Stimulated activated CD4-positive, alpha-beta T cell treated with anti-CD3 and anti-CD28 coated beads, Interleukin-2, amount 100 ng/mL, for 24 hours (primary cell): ENCODE measurements at places on chromosomes 5 and 9.

DNA sequence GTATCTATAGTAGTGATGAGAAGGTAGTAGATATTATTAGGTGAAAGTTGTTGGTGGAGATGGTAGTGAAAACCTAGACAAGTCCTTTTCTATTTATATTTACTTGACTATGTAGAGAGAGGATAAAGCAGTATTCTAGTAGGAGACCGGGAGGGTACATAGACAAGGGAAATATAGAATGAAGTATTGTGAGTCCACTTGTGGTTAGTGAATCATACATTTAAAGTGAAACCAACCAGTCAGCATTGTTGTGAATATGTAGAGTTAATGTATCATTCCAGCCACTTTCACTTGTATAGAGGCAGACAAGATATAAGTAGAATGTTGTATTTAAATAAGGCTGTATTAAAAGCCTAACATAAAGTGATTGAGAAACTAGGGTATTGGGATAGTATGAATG, 1711.3 kb upstream of the ACO1 start:
- no peak for DNase-seq

GRCh38 chr9:21615446-21615845, 133.3 kb upstream of the IFNE start:
- DNase-seq = no peak

- DNase-seq = no peak
Observed at GRCh38 chr9:134476942-134477335, 150.7 kb downstream of the RXRA start.

- no peak for DNase-seq
Observed at GRCh38 chr9:136541179-136541578, 4.7 kb downstream of the NOTCH1 start.

DNA sequence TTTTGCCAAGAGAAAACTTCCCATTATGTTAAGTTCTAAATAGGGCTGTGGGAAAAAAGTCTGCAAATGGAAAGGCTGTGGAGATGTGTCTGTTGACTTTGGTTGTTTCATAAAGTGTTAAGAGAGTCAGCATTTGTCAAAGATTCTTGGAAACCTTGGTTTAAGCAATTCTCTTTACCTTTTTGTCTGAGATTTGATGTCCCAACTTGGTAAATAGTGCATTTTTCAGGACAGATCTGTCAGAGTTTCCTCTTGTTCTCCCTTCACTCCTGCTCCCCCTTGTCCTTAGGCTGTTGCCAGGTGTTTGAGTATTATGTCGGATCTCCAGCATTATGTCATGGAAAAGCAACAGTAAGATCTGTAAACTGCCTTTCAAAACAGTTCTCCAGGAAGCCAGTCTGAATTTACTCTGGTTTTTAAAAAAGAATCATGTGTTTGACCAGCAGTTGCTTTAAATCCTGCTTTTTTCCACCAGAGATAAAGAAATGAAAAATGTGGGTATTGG, 79.1 kb upstream of the ADAMTSL1 start:
- no peak for DNase-seq

DNA sequence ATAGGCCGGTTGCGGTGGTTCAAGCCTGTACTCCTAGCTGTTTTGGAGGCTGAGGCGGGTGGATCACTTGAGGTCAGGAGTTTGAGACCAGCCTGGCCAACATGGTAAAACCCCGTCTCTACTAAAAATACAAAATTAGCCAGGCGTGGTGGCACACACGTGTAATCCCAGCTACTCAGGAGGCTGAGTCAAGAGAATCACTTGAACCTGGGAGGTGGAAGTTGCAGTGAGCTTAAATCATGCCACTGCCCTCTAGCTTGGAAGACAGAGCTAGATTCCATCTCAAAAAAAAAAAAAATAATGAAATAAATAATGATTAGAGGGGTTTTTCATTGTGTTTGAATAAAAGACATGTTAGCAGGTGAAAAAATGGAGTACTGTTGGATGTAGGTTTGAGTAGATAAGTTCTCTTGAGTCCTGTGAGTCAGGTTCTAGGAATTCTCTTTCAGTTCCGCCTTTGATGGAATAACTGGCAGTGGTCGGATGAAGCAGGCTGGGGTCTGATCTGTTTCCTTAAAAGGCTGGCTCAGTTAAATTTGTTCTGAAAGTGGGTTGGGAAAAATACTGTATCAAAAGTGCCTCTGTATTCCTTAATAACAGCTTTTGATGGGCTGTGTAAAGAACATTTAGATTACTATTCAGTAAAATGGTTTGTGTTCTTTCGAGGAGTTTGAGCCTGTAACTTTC, 73.2 kb downstream of the AOPEP start:
- no peak for DNase-seq

DNA sequence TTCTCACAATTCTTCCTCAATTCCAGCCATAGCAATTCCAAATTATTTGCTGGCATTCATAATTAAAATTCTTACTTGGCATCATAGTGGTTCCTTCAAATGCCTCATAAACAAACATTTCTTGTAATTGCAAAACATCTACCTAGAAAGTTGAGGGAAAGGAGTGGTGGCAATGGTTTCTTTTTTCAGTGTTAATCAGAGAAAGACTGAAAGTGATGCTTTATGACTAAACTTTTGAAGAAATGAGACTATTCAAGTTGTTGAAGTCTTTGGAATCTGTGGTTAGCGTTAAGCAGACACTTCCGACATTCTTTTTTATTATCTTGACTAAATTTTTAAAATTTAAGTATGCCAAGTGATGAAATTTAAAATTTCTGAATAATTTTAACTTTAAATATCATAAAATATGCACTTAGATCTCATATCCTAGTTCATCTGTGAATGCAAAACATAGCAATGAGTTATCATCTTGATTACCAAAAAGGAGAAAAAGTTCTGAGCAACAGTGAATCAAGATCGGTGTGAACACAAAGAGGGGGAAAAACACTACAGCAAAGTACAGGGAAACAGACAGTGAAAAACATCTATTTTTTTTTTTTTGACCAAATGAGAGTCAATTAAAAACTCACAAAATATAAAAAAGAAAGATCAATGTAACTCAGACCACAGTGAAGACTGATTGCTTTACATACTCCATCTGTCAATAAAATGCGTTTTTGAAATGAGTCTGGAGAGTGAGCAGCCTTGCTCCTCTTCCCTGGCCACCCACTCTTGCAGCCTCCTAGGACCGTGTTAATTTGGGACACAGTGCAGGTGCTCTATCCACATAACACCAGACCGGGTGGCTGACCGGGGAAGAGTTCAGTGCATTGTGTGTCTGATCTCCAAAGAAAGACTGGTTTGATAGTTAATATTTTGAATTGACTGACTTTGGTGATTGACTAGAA, 20.6 kb upstream of the IL7R start:
- DNase-seq = no peak

- no peak for DNase-seq
Observed at GRCh38 chr5:151251621-151252020, 1.4 kb upstream of the GM2A start.

GRCh38 chr9:137023157-137023556, 4.9 kb downstream of the ABCA2 start:
- DNase-seq = no peak

GRCh38 chr5:108822211-108822947, 74.7 kb downstream of the FER start:
- DNase-seq = no peak

GRCh38 chr5:57316798-57317327, 143.0 kb downstream of the GPBP1 start:
- no peak for DNase-seq

DNA sequence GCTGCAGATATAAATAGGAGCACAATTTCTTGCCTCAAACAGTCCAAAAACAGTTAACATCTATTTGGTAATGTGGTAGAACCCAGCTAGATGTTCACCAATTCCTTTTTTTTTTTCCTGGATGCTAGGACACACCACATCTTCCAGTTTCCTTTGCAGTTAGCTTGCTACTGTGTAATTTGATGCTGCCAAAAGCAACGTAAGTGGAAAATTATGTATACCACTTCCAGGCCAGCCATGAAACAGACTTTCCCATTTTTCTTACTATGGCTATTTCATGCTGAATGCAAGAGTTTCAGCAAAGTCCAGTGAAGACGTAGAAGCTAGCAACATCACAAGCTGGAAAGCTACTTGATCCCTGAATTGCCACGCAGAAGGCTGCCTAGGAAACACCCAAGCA, 667.2 kb downstream of the TLE1 start:
- no peak for DNase-seq

- DNase-seq = no peak
Observed at GRCh38 chr5:142600611-142601358, 85.1 kb downstream of the FGF1 start.

GRCh38 chr5:154470947-154471870, 6.8 kb downstream of the HAND1 start:
- no peak for DNase-seq

DNA sequence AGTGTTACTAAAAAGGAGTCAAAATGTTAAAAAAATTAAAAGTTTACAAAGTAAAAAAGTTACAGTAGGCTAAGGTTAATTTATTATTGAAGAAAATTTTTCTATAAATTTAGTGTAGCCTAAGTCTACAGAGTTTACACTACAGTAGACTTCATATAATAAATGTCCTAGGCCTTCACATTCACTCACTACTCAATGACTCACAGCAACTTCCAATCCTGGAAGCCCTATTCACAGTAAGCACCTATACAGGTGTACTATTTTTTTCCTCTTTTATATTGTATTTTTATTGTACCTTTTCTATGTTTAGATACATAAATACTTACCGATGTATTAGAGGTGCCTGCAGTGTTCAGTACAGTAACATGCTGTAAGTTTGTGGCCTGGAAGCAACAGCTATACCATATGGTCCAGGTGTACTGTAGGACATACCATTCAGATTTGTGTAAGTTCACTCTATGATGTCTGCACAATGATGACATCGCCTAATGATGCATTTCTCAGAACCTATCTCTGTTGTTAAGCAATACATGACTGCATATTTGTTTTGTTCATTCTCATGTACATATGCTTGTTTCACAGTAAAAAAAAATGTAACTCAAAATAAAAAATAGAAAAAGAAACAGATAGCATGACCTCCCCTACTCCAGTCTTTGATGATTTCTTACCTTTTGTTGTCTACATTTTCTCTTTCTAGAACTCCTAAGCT, 64.7 kb downstream of the NR3C1 start:
- no peak for DNase-seq

DNA sequence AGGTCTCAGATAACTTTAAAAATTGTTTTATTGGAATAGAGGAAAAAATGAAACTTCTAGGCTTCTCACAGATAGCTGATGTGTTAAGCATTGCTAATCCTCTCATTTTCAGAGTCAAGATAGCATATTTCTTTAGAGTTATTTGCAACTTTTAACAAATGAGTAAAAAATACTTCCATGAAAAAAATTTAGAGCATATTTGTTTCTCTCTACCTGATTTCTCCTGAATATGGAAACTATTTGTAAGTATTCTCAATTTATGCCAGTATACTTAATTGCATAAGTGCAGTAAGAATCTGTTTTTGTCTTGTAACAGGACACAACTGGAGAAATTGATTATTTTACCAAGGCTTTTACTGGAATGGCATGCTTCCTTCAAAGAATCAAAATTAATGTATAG, 3.6 kb upstream of the TRIM32 start:
- no peak for DNase-seq

GRCh38 chr9:88053856-88054501, 79.6 kb upstream of the CDK20 start:
- no peak for DNase-seq

DNA sequence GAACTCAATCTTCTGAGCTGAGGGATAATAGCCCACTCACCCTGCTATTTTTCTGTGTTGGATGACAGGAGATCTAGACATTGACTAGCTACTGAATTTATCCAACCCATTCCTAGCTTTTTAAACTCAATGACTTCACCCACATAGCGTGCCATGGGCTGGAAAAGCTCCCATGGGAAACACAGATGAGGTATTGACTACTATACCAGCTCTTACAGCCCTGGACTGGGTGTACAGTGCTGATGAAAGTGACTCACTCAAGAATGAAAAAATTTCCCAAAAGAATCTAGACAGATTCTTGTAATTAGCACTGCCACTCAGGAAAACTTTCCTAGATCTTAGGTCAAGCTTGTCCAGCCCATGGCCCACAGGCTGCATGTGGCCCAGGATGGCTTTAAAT, 72.7 kb upstream of the NREP start:
- no peak for DNase-seq

- DNase-seq = no peak
Observed at GRCh38 chr5:126984632-126985031, 45.7 kb downstream of the MARCHF3 start.

DNA sequence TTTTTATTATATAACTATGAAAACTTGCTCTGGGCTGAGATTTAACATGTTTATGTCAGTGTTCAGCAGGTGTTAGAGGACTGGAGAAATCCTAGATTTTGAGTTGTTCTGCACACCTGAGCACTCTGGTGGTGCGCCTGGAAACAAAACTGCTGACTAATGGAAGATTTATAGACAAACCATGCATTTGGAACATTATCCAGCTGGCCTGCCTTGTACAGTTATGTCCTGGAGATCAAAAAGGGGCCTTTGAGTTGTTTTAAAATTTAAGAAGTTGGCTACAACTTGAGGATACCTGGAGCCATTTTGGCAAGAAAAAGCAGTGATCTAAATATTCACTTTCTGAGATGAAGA, 5.7 kb upstream of the ARHGEF28 start:
- DNase-seq = no peak

DNA sequence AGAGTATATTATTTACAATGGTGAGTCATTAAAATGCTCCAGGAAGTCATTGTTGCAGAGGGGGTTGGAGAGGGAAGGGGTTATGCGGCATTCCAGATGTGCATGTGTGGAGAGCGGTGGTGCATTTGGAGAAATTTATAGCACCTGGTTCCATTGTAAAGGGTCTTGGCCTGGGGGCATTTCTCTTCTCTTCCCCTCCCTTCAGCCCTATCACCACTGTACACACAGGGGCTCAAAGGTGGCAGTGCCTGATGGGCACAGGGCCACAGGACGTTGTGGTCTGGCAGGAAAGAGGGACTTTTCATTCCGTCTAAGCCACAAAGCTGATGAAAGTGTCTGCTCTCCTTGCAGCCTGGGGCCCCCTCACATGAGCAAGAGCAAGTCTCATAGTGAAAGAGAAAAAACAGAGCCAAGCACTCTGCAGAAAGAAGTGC, 442.4 kb upstream of the ZNF462 start:
- DNase-seq = no peak

- DNase-seq = no peak
Observed at GRCh38 chr5:74392711-74393351, 247.7 kb downstream of the ENC1 start.

GRCh38 chr9:126613651-126614050, at the start of gene LMX1B:
Gene LMX1B, plus strand, starts transcription at chr9:126613928. Its CDS starts 522 bp downstream, at chr9:126614450.
- no peak for DNase-seq

- no peak for DNase-seq
Observed at GRCh38 chr9:72675586-72675985, 154.2 kb downstream of the TMC1 start.

GRCh38 chr9:99184110-99184474, 37.6 kb downstream of the ALG2 start:
- no peak for DNase-seq
